ENCODE measurements at places on chromosomes 4 and X.
A peak's percentile ranks its signal among the peaks of the same experiment; 100 is the strongest.

GRCh38 chrX:9745417-9746115 is 20.1 kb downstream of the GPR143 start:
- DNase-seq, result no peak

GRCh38 chrX:103554687-103555424 is 30.5 kb upstream of the TCEAL4 start:
- DNase-seq, result peak; percentile 33

DNA sequence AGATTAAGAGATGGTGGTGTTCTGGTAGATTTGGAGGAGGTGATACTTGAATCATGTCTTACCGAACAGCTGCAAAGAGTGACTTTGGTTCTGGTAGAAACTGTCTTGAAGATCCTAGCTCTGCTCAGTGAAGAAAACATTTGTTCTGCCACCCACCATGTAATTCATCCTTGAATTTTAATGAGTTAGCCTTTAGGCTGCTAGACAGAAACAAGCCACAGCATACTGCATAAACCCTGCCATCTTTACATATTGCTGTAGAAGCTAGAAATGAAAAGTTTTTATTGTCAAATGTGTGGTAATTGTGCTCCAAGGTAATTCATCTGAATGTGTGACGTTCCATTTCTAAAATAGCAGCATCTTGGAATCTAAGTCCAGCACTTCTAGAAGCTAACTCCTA is 161.0 kb upstream of the RAPGEF2 start:
- no peak for DNase-seq

DNA sequence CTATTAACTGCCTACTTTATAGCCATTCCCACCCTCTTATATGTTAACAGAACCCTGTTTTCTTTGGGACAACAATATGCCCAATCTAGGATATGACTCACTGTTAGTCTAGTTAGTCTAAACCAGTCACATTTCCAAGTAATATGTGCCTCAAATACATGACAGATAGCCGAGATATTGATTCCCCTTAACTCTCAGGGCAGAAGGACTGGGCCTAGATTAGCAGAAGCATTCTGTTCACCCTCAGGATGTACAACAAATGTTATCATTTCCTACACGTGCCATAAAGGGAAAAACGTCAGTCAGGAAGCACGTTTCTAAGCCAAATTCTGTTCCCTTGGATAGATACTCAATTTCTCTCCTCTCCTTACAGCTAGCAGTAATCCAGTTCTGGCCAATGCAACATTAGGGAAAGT is 114.1 kb downstream of the SLC10A7 start:
- DNase-seq, result no peak

- no peak for DNase-seq
These were observed 641.1 kb downstream of the MID1IP1 start for GRCh38 chrX:39442332-39442731.

GRCh38 chr4:165794834-165795233 is 78.2 kb upstream of the TLL1 start:
- DNase-seq, result no peak

DNA sequence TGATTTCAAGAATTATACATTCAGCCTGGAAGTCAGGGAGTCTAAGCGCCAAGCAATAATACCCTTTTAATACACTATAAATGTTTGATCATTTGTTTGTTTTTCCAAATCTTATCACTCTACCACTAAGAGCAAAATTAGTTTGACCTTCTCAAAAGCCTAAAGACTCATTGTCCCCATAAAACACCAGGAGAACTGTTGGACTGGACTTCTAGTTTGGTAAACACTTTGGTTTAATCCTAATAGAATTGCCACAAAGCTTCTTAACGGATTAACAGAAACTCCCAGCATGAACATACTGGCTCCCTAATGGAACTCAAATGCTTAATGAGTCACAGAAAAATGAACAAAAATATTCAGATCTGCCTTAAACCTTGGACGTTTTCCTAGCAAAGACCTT is 34.9 kb downstream of the SYTL5 start:
- DNase-seq, result no peak

GRCh38 chrX:54494989-54495813 is 833 bp downstream of the FGD1 start:
- no peak for DNase-seq

DNA sequence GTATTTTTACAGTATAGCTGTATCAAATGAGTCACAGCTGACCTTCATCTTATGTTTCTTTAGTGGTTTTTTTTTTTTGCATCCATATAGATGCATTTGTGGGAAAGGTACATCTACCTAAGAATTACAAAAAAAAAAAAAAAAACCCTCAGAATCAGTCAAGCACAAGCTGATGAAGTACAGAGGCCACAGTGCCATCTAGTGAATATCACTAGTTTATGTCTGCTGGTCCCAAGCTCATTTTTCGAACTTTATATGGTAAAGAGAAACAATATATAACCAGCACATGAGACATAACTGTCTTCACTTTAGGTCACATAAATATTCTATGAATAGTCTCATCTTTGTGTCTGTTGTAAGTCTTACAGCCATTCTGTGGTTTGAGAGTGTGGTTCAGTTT is 220.1 kb downstream of the DLG3 start:
- DNase-seq, result no peak

- no peak for DNase-seq
These were observed 149.5 kb downstream of the PPP1R2C start for GRCh38 chrX:42628471-42628870.
